ENCODE measurements at places on chromosomes 7 and 10. TPM values are rescaled to one million over a fixed set of nuclear protein-coding genes. Genes with fewer than 3 reads are reported as not detected.

The NKX6-2 gene
- total RNA-seq, result not detected

The ADARB2 gene
- total RNA-seq, result 0.10 TPM

DNA sequence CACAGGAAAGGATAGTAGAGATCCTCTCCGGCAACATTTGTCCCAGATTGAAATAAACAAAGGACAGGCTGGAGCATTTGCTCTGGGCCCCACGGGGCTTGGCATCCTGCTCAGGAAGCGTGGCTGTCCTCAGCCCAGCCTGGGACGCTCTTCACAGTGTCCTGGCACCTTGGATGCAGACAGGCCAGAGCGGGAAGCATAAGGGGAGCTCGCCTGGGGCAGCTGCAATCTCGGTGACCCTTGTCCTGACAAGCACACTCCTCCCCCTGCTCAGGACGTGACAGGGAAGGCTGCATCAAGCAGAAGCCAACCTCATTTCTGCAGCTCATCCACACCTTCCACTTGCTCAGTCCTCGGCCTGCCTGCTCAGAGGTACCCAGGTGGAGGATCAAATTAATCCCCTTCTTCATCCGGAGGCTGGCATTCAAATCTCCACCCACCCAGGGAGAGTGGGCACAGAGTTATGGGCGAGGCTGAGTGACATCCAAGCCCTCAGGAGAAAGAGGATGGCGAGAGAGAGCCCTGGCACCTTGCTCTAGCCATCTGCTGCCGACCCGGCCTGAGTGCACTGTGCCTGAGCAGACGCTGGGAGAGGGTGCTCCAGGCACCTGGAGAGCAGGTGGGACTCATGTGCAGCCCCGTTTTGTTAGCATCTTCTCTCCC, 47.6 kb downstream of the ABRAXAS2 start:
- H3K27me3 ChIP-seq, result no peaks in the 10 kb centered on the region
- H3K36me3 ChIP-seq, result no peaks in the 10 kb centered on the region
- H3K4me1 ChIP-seq, result no peaks in the 10 kb centered on the region
- H3K27ac ChIP-seq, result no peak overlapping the region
- no peak overlapping the region for H3K4me3 ChIP-seq

DNA sequence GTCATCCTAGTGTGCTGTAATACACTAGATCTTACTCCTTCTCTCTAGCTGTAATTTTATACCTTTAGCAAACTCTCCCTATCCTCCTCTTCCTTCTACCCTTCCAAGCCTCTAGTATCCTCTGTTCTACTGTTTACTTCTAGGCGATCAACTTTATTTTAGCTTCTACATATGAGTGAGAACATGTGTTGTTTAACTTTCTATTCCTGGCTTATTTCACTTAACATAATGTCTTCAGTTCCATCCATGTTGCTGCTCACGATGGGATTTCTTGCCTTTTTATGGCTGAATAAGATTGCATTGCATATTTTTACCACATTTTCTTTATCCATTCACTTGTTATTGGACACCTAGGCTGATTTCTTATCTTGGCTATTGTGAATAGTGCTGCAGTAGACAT, 318.6 kb downstream of the MALRD1 start:
- H3K36me3 ChIP-seq, result no peaks in the 10 kb centered on the region
- no peak for DNase-seq
- H3K27ac ChIP-seq, result no peak overlapping the region
- no peaks in the 10 kb centered on the region for H3K4me1 ChIP-seq

DNA sequence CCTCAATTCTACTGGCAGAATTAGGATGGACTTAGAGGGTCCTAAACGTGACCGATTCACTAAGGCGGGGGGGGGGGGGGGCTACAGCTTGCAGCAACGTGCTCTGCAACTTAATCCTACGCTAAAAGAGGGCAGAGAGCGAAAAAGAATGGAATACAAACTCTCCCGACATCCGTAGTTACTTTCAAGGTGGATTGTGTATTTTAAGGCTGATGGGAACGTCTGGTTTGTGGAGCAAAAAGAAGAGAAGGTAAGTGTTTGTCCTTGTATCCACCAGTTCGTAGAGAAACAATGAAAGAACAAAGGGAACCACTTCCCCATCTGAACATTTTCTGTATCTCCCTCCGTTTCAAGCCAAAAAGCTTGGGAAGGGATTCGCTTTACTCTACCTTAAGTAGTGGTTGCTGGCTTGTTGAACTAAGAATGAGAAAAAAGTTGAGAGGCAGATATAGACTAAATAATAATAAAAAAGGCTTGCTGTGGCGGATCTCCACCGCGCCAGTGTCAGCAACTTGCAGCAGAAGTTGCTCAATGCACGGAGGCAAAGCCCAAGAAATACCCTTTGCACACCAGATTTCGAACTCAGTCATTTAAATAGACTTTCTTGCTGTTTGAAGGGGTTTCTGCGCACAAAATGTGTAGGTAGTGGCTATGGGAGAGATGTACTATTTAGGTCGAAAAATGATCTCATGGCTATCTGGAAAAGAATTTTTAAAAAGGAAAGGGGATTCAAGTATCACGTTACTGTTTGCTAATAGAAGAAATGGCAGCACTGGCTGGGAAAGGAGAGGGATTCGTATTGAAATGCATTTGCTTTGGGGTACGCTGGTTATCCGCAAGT, 736 bp downstream of the SKIDA1 start:
- H3K27ac ChIP-seq, result peak overlapping the region; percentile 99
- H3K36me3 ChIP-seq, result no peaks in the 10 kb centered on the region
- DNase-seq, result peak; percentile 21

DNA sequence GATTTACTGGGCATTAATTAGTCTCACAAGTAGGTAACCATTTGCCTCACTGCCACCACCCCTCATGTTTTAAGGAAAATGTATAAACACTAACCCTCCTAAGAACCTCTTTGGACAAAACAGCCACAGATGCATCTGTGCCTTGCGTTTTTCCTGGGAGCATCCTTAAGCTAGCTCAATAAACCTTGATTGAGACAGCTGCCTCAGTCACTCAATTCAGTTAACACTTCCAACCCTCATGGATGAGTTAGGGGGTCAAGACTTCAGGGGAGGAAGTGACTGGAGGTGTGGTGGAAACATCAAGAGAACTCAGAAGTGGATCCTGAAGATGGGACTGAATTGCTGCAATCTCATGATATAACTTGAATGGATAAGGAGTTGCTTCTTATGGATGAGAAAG, 31.5 kb downstream of the CUL2 start:
- H3K27me3 ChIP-seq, result no peaks in the 10 kb centered on the region
- H3K27ac ChIP-seq, result peak overlapping the region; percentile 53
- peaks cover 9% of the 10 kb centered on the region for H3K4me1 ChIP-seq
- DNase-seq, result peak; percentile 49

DNA sequence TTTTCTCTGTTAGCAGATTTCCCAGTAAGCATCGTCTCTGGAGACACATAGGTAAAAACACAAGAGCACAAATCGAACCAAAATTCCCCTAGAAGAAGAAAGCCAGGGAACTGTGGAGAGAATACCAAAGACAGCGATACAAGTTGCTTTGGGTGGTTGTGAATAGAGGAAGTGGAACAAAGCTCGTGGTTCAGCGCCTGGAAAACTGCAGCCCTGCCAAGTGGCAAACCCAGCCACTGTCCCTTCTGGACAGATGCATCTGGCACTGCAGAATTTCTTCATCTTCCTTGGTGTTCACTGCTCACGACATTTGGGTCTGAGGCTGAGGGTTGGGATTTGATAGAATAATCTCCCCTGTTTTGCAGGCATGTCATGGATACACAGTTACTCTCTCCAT, 733.8 kb downstream of the PARD3 start:
- no peaks in the 10 kb centered on the region for H3K36me3 ChIP-seq
- H3K27me3 ChIP-seq, result no peaks in the 10 kb centered on the region
- no peak for DNase-seq
- H3K27ac ChIP-seq, result no peak overlapping the region
- H3K4me1 ChIP-seq, result no peaks in the 10 kb centered on the region

DNA sequence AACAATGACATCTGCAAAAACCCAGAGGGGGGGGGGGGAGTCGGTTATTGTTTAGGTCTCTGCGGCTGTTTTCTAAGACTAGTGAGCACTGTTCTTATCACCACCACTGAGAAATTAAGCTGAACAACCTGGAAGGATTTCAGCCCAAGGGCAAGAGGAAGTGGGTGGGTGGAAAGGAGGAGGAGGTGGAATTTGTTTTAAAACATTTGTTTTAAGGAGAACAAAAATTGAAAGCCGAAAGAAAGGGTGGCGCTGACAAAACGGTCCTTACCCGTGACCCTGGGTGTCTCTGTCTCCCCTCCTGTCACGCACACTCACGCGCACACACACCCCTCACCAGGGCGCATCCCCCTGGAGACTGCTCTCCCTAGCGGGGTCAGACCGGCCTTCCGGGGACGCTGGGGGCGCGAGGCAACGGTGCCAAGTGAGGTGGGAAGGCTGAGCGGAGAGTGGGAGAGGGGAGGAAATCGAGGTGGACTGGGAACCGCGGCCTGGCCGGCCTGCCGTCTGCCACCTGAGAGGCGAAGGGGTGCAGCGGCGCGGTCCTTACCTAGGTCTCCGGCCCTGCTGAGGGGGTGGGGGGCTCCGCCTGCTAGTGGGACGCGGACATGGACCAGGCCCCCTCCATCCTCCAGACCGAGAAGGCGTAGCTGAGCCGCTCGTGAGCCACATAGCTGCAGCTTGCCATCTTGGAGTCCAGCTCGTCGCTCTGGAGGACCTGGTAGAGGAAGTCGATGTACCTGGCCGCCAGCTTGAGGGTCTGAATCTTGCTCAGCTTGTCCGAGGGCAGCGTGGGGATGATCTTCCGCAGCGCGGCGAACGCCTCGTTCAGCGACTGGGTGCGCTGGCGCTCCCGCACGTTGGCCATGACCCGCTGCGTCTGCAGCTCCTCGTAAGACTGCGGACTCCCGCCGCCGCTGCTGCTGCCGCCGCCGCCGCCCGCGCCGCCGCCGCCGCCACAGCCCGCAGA, 1.0 kb downstream of the TWIST1 start:
- H3K36me3 ChIP-seq, result no peaks in the 10 kb centered on the region
- no peaks in the 10 kb centered on the region for H3K4me1 ChIP-seq
- peak overlapping the region; percentile 81 for H3K4me3 ChIP-seq
- peak overlapping the region; percentile 41 for H3K27ac ChIP-seq
- DNase-seq, result peak; percentile 35

- peaks cover 36% of the 10 kb centered on the region for H3K36me3 ChIP-seq
- H3K4me1 ChIP-seq, result no peaks in the 10 kb centered on the region
- DNase-seq, result no peak
- no peak overlapping the region for H3K4me3 ChIP-seq
- no peak overlapping the region for H3K27ac ChIP-seq
These were observed 64.2 kb downstream of the CUL2 start for GRCh38 chr10:35025916-35026315.

DNA sequence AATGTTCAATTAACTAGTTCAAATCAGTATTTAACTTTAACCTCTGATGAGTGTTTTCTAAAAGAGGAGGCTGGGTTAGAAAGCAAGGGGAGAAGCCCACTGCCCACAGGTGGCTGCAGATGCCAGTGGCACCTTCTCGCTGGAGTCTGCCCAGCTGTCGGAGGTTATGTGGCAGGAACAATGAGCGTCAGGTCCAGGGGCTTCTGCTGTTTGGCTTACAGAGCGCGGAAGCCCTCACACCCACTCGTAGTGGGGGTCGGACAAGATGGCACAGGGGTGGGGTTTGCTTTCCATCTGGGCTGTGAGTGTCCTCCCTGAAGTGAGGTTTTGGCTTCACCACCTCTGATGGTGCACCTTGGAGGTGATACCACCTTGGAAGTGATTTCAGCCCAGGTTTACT, 8.5 kb downstream of the DYNC2I1 start:
- no peaks in the 10 kb centered on the region for H3K36me3 ChIP-seq
- no peaks in the 10 kb centered on the region for H3K4me1 ChIP-seq
- H3K27ac ChIP-seq, result no peak overlapping the region
- H3K27me3 ChIP-seq, result no peaks in the 10 kb centered on the region

The ZP3 gene
- total RNA-seq, result 0.99 TPM

GRCh38 chr7:30751696-30752273, at the start of gene INMT:
TSS of gene INMT (plus strand) at chr7:30752135. CDS start at chr7:30752151, 16 bp downstream.
- H3K4me3 ChIP-seq, result no peak within 1 kb of the TSS
- peaks cover 28% of the 10 kb centered on the region for H3K4me1 ChIP-seq
- DNase-seq, result no peak
- peak within 1 kb of the TSS; percentile 58 for H3K27ac ChIP-seq
- no peaks in the 10 kb centered on the region for H3K27me3 ChIP-seq
- no peaks in the 10 kb centered on the region for H3K36me3 ChIP-seq

GRCh38 chr10:3709456-3710060, 75.5 kb downstream of the KLF6 start:
- H3K27me3 ChIP-seq, result no peaks in the 10 kb centered on the region
- H3K36me3 ChIP-seq, result no peaks in the 10 kb centered on the region
- DNase-seq, result no peak
- H3K27ac ChIP-seq, result no peak overlapping the region

DNA sequence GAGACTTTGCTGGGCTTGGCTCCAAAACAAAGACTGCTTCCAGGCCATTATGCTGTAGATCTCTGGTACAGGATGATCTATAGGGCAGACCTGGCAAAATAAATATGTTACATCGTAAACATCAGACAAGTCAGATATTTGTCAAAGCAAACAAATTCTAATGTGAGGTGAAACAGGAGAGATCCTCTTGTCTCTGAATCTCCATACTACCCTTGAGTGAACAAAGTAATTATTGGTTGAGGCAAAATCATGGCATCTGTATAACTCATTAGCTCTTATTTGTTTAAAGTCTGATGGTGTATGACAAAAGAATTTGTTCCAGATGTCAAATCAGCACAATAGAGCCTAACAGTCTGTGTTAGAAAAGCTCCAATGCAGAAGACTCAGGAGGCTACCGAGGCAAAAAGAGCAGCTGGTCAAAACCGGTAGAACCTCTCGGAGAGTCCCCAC, 1291.5 kb downstream of the TYW1 start:
- no peaks in the 10 kb centered on the region for H3K27me3 ChIP-seq
- no peak overlapping the region for H3K27ac ChIP-seq
- no peaks in the 10 kb centered on the region for H3K4me1 ChIP-seq
- no peak overlapping the region for H3K4me3 ChIP-seq
- no peaks in the 10 kb centered on the region for H3K36me3 ChIP-seq
- no peak for DNase-seq

DNA sequence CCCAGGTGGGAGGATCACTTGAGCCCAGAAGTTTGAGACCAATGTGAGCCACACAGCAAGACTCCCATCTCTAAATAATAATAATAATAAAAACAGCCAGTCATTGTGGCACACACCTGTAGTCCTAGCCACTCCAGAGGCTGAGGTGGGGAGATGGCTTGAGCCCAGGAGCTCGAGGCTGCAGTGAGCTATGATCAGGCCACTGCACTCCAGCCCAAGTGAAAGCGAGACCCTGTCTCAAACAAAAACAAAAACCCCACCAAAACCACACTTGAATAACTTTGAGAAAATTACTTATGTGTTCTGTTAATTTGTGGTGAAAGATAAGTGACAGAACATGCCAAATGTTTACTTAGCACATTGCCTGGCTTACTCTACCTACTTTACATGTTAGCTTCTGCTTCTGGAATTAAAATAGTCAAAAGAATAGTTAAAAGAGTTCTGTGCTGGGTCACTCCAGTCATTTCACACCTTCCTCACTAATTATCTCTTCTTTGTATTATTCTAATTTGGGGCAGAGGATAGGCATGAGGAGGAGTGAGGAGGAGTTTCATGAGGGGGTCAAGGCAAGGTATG, 9.8 kb downstream of the TMEM60 start:
- no peak overlapping the region for H3K4me3 ChIP-seq
- H3K4me1 ChIP-seq, result no peaks in the 10 kb centered on the region
- H3K27ac ChIP-seq, result no peak overlapping the region
- no peak for DNase-seq

The PRR15 gene
- total RNA-seq, result not detected
